Astrocyte of the hippocampus (primary cell): ENCODE measurements at places on chromosomes 2 and 18.
A peak's percentile ranks its signal among the peaks of the same experiment; 100 is the strongest.

GRCh38 chr2:127219171-127220070 is 678 bp downstream of the CYP27C1 start:
- peak; percentile 72 for DNase-seq

DNA sequence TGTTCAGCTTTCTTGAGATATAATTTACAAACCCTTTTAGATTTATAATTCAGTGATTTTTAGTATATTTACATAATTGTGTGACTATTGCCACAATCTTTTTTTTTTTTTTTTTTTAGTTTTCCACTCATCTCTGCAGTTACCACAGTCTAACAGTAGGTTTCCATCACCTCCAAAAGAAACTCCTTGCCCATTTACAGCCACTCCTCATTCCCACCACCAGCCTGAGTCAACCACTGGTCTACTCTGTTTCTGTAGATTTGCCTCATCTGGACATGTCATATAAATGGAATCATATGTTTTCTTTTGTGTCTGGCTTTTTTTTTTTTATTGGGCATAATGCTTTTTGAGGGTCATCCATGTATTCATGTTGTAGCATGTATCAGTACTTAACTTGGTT is 16.1 kb downstream of the MTX2 start:
- no peak for DNase-seq

DNA sequence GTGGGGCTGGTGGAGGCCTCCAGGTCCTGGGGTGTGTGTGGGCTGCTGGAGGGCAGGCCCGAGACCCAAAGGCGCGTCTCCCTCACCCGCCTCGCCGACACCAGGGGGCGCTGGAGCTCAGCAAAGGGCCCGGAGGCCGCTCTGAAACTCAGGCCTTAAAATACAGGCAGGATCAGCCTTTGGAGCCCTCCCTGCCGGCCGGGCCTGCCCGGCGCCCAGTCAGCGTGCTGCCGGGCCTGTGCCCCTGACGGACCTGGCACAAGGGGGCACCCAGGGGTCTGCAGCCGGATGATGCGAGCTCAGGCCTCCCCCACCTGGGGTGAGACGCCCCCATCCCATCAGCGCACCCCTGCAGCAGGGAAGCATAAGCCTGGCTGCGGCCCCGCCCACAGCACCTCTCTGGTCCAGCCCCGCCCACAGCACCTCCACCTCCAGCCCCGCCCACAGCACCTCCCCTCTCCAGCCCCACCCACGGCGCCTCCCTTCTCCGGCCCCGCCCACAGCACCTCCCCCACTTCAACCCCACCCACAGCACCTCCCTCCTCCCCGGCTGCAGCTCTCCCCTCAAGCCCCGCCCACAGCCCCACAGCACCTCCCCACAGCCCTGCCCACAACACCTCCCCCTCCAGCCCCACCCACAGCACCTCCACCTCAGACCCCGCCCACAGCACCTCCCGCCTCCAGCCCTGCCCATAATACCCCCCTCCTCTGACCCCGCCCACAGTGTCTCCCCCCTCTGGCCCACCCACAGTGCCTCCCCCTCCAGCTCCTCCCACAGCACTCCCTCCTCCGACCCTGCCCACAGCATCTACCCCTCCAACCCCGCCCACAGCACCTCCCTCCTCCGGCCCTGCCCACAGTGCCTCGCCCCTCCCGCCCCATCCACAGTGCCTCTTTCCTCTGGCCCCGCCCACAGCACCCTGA is 92.8 kb upstream of the OTOS start:
- DNase-seq: peak; percentile 92

DNA sequence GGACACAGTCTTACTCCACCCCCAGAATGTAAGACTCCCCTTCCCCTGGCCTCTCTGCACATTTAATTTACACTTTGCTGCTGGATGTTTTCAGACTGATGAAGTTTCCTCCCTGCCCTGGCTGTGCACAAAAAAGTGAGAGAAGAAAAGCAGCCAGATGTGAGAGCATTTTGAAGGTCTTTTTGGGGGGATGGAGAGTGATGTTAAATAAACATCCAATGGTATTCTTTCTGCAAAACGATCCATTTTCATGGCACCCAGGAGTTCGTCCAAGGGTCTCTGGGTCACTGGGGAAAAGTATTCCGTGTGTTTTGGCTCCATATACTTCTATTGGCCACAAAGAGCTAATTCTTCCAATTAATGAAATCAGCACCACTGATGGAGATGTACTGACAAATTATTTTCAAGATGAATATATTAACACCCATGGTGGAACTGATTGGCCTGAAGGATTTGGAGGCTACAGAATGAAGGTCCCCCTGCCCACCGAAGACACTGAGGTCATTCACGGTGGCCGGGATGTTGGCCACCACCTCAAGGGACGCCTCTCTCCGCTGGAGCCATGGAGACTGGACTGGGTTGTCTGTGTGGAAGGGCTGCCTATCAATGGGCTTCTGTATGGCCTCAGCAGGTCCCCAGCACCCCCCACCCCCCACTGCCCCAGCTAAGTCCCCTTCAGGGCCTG is 107.6 kb upstream of the PKDCC start:
- DNase-seq: no peak

- no peak for DNase-seq
Measured at GRCh38 chr2:211045025-211045424, 488.6 kb downstream of the CPS1 start.

- DNase-seq: no peak
Measured at GRCh38 chr2:200258081-200258480, 48.4 kb upstream of the SPATS2L start.

DNA sequence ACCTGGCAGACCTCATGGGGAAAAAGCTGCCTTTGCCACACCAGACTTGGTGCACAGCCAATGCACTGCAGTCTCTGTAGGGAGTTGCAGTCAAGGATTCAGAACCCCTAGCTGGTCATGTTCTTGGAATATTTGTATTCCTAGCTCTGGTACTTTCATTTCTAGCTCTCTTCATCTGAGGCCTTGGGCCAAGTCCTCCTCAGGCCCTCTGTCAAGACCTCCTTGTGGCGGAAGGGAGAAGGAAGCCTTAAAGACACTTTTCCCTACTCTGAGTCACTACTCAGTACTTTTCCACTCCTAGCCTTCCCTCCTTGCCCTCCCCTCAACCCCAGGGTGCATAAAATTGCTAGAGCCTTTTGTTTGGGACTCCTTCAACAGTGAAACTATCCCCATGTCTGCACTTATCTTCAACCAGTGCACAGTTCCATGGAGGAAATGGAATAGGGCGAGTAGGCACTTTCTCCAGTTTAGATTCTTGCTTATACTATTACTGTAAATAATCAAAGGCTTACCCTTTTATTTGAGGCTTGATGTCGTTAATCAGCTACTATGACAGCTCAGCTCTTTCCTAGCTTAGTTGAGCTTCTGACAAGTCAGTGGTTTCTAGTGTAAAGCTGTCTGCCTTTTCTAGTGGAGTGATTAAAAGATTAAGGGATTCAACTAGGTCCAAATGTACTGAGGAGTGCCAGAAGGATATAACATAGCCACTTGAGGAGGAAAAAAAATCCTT is 15.8 kb downstream of the M1AP start:
- DNase-seq: peak; percentile 34

- peak; percentile 5 for DNase-seq
Measured at GRCh38 chr2:140539242-140539875, 1591.5 kb downstream of the LRP1B start.

GRCh38 chr18:36149514-36150289 is 20.0 kb downstream of the ELP2 start:
- no peak for DNase-seq
